ENCODE measurements at places on chromosomes 4 and X.

- DNase-seq: no peak
Observed at GRCh38 chr4:25913056-25913850, 767 bp upstream of the SMIM20 start.

GRCh38 chr4:135240796-135241195, 1039.2 kb upstream of the PABPC4L start:
- DNase-seq: no peak

GRCh38 chrX:3160756-3161155, 119.5 kb downstream of the ARSF start:
- no peak for DNase-seq

- DNase-seq: no peak
Observed at GRCh38 chrX:97636473-97637140, 752.9 kb downstream of the RPA4 start.

GRCh38 chr4:4425119-4425690, 38.3 kb downstream of the NSG1 start:
- DNase-seq: no peak

- DNase-seq: no peak
Observed at GRCh38 chr4:143531380-143531779, 17.9 kb downstream of the SMARCA5 start.

DNA sequence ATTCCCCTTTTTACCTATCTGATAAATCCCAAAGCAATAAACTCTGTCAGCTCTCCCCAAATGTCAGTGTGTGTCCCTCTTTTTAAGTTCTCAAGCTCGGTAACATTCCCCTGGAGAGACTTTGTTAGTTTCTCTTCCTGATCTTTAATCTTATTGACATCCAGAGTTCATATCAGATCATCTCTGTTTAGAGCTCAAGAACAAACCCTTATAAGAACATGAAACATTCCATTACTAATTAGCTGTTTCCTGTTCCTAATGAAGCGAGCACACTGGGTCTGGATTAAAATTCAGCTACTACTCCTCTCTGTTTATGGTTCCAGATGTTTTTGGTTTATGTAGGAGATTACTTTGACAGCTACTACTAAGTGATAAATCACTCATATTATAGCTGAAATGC, 681.5 kb downstream of the DACH2 start:
- DNase-seq: no peak

DNA sequence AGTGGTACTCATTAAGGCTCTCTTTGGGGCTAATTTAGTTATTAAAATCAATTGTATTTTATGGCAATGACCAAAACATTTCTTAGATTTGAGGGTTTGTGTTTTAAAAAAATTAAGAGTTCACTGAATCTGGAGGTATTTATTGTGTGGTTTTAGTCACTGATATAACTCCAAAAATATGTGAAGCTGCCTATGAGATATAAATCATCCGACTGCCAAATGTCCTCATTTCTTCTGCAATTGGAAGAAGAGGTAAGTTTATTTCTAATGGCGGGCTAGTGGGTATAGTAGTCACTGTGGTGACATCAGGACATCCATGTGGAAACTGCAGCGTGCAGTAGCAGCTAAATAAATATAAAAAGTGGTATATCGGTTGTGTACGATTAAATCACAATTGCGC, 205.5 kb downstream of the MID1 start:
- no peak for DNase-seq

GRCh38 chrX:79161655-79162054, 17.2 kb downstream of the GPR174 start:
- no peak for DNase-seq

DNA sequence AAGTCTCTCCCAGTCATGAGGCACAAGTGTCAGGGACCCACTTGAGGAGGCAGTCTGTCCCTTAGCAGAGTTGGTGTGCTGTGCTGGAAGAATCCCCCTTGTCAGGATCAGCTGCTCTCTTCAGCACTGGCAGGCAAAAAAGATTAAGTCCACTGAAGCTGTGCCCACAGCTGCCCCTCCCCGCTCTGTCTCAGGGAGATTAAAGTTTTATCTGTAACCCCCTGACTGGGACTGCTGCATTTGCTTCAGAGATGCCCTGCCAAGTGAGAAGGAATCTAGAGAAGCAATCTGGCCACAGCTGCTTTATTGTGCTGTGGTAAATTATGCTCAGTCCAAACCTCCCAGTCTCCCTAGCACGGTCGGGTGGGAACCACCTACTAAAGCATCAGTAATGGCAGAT, 37.4 kb upstream of the HEPH start:
- DNase-seq: no peak

GRCh38 chr4:144357975-144358374, 217.5 kb upstream of the GYPA start:
- no peak for DNase-seq

DNA sequence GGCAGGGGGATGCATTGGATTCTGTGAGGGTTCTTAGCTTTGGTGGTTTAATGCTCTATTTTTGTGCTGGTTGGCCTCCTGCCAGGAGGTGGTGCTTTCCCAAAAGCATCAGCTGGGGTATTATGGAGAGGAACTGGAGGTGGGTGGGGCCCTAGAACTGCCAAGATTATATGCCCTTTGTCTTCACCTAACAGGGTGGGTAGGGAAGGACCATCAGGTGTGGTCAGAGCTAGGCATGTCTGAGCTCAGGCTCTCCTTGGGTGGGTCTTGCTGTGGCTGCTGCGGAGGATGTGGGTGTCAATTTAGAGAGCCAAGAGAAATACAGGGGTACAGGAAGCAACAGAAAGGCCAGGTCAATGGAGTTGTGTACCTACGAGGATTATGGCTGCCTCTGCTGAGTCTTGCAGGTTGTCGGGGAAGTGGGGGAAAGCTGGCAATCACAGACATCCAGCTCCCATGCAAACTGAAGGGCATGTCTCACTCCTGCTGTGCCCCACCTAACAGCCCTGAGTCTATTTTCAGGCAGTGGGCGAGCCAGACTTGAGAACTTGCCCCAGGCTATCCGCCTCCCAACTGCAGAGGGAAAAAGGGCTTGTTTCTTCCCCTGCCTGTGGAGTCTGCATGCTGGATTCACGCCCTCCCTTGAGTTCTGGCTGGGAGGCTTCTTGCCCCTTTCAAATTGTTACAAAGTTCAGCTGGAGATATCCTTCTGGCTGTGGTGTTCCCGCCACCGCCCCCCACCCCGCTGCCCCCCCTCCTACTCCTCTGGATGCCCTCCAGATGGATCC, 212.0 kb downstream of the COMMD8 start:
- DNase-seq: no peak

DNA sequence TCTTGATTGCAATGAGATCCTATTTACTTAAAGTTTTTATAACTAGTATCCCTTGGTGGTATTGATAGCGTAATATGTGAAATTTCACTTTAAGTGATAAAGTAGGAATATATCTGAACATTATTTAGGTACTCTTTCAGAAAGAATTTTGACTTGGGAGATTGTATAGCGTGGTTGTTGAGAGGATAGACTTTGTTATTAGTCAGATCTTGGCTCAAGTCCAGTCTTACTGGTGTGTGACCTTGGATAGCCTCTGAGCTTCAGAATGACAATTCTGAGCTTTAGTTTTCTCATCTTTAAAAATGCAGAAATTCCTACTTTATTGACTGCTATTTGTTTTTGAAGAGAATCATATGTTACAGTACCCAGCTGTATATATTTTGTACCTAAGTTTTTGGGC, 32.6 kb downstream of the DCK start:
- DNase-seq: no peak

DNA sequence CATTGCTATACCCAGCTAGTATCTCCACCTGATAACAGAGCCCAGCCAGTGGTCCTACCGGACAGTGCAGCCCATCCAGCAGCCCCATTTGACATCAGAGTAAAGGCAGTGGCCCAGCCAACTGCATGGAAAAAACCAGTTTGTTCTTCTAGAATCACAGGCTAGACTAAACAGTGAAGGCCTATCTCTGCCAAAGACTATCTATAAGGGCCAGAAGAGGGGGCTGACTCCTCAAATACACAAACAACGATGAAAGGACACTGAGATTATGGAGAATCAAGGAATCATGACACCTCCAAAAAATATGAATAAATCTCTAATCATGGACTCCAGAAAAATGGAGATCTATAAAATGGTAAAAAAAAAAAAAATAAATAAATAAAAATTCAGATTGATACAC, 546.4 kb upstream of the HTR2C start:
- DNase-seq: no peak

- DNase-seq: no peak
Observed at GRCh38 chrX:145825896-145826295, 8.3 kb downstream of the SLITRK2 start.

GRCh38 chr4:189232274-189232673, 708.4 kb upstream of the FRG1 start:
- no peak for DNase-seq

DNA sequence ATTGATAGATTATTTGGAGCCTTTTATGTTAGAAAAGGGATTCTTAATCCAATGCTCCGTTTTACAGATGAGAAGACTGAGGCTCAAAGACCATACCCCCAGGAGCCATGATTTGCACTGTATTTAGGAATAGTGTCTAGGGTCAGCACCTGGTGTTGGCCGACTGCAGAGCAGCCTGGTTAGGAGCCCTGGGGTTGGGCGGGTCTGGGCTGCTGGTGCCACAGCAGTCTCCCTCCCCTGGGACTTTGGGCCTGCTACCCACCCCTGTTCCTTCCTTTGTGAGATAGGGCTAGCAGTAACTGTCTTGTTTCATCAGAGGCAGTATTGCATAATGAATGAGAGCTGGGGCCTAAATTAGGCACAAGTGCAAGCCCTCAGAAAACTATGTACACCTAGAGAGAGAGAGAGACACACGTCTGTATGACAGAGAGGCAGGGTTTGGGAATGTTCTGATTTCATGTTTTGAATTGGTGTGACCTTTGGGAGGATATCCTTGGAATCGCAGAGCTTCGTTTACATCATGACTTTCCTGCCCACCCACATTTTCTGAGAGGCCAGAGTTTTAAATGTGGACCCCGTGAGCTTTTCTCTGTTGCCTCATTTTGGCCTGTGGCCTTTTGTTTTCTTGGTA, 111.7 kb downstream of the PTTG2 start:
- DNase-seq: no peak

GRCh38 chr4:76703123-76703490, 194.8 kb downstream of the SOWAHB start:
- no peak for DNase-seq

DNA sequence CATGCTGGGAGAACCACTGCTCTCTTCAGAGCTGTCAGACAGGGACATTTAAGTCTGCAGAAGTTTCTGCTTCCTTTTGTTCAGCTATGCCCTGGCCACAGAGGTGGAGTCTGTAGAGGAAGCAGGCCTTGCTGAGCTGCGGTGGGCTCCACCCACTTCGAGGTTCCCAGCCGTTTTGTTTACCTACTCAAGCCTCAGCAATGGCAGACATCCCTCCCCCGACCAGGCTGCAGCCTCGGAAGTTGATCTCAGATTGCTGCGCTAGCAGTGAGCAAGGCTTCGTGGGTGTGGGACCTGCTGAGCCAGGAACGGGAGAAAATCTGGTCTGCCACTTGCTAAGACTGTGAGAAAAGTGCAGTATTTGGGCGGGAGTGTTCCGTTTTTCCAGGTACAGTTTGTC, 118.9 kb downstream of the SLC10A6 start:
- DNase-seq: no peak

DNA sequence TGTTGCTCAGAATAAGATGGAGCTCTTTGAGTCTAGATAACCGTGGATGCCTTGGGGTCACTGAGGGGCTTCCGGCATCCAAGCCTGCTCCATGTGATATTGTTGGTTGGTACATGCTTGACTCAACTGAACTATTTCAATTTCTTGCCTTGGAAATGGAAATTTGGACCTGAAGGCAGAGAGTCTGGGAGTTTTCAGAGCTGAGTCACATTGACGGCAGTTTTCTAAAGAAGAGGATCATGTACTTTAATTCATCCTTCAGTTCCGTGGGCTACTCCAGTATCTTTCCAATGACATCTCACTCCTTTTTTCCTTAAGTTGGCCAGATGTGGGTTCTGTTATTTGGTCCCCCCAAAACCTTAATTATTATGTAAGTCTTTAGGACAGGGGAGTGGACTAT, 100.5 kb downstream of the MFAP3L start:
- no peak for DNase-seq

GRCh38 chrX:118551426-118551825, 55.8 kb downstream of the DOCK11 start:
- no peak for DNase-seq
